Activated T-helper 1 cell treated with anti-CD3 and anti-CD28 coated beads, Interleukin-12 subunit alpha, Interleukin-12 subunit beta, Interleukin-2, Interleukin-4 antibody, amounts not matched to agents 30 ng/mL and 10 ng/mL and 1 ng/mL, durations not matched to agents 14 hours and 24 hours and 36 hours (primary cell): ENCODE measurements at places on chromosomes 3 and 15. TPM values are rescaled to one million over a fixed set of nuclear protein-coding genes. Genes with fewer than 3 reads are reported as not detected.

NR2C2 gene
- 50.7 and 52.7 TPM in 2 replicates for total RNA-seq

ECT2 gene
- total RNA-seq, result 34.5 and 39.6 TPM in 2 replicates

DNA sequence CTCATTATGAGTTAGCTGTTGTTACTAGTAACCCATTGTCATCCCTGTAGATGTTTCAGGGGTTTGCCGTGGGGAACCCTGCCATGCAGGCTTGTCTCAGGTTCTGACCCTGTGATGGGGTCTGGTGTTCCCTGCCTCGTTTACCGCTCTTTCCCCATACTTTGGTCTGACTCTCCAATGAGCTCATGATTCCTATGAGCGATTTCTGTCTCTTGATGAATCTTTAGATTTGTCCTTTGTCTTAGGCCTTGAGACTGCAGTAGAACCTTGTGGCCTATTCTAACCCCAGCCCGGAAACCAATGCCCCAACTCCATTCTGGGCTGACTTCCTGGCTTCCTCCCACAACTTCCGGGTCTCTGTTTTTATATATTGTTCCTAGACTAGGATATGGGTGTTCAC lies 11.3 kb upstream of the IQGAP1 start:
- peak; percentile 65 for DNase-seq

DNA sequence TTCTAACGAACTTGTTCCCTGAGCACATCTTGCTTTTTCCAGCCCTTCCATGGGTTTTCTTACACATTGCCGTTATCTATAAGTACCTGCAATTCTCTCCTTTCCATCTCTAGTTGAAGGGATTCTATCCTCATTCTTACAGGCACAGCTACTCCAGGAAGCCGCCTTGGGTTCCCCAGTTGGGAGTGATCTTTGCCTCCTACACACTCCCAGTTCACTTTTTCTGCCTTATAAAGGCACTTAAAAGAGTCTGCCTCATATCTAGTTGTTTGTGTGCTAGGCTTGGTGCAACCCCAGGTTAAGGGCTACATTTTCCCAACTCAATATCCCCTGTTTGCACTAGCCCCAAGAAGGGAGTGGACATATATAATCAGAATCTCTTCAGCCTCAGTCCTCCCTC lies 44.0 kb upstream of the IREB2 start:
- no peak for DNase-seq

CCR9 gene
- not detected in 2 replicates for total RNA-seq

DNA sequence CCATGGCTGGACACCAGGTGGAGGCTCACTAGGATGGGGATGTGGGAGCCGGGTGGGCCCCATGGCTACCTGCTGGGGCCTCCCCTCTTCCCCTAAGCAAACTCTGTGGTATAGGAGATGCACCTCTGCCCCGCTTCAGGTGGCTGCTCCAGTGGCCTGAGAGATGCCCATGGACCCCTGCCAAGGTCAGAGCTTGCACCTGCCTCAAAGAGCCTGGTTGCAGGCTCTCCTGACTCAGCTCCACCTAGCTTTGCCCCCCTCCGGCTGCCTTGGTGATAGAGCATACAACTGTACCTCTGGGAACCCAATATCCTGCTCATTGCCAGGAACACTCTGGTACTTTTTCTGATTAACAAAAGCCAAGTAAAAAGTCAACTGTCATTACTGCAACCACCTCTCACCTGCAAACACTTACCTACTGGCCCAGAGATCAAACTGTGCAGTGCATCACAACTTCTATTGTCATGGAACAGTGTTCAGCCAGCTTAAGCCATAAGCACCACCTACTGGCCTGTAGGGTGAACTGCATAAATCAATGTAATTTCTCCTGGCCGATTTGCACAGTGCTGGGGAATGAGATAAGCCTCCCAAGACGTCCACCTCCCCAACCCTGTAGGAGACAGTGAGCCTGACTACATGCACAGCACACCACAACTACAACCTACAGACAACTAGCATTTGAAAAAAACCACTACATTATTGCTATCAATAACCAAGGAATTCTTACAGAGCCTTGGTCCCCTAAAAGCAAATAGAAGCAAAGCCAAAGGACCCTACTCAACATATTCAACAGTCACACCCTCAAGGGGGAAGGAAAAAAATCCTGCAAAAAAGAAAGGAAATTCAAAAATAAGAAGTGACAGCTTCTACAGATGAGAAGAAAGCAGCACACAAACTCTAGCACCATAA lies 352.4 kb upstream of the ARHGEF26 start:
- DNase-seq, result peak; percentile 35

DNA sequence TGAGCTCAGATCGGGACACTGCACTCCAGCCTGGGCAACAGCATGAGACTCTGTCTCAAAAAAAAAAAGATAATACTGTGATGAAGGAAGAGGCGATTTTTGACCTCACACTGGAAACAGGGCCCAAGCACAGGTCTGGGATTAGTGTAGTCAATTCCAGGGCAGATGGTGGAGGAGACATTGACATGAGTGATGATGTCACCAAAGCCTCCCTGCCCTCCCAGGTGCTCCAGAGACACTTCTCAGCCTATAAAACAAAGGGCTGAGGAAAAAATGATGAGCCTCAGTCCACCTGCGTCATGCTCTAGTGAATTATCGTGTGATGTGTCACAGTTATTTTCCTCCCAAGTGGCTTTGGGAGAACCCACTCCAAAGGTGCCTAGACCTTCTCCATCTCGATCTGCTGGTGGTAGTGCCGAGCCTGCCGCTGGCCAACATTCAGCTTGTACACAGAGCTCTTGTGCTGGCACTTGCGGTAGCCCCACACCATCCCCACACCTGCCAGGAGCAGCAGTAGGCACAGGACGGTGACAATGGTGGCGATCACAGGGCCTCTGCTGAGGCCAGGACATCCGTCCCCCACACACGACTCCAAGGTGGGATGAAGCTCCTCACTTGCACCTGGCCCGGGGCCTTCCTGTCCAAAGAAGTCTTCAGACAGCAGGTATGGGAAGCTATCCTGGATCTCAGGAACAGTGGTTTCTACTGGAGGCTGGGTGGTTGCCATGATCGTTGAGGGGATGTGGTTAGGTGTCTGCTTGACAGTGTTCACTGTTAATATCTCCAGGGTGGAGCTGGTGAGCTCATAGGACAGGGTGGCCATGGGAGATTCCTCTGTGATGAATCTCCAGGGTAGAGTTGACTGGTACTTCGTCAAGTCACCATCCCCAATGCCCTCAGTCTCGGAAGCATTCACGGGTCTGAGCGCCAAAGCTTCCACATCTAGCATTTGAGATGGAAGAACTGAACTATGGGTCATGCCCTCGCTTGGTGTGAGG lies 38.8 kb downstream of the CRTAP start:
- DNase-seq, result no peak

IDH2 gene
- total RNA-seq, result 94.1 and 96.3 TPM in 2 replicates

- no peak for DNase-seq
Measured at GRCh38 chr15:32981536-32981935, 213.0 kb downstream of the FMN1 start.

GRCh38 chr3:108342837-108343486 lies 46.6 kb downstream of the HHLA2 start:
- no peak for DNase-seq

ADAMTSL3 gene
- total RNA-seq, result not detected in 2 replicates

GALK2 gene
- total RNA-seq, result 22.3 and 23.5 TPM in 2 replicates

DNA sequence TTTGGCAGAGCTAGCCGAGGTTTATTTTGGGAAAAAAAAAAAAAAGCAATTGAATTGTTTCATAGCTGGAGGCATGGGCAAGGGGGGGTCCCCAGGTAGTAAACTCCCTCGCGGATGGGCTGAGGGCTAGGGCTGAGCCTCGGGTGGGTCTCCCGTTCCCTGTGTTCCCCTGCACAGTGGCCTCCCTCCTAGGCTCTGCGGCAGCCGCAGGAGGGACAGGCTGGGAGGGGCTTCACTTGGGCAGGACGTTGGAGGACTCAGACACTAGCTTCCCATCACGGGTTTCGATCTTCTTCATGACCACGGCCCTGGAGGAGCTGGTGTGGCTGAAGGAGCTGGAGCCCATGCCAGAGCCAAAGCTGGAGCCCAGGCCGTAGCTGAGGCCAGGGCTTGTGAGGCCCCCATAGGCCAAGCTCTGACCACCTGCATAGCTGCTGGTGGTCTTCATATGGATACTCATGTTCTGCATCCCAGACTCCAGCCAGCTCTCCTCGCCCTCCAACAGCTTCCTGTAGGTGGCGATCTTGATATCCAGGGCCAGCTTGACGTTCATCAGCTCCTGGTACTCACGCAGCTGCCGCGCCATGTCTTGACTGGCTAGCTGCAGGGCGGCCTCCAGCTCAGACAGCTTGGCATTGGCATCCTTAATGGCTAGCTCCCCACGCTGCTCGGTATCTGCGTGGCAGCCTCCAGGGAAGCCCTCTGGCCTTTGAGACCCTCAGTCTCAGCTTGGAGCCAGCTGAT lies 64.0 kb upstream of the CDAN1 start:
- DNase-seq, result no peak

- DNase-seq, result no peak
Measured at GRCh38 chr3:154194877-154195276, 73.7 kb downstream of the ARHGEF26 start.

DNA sequence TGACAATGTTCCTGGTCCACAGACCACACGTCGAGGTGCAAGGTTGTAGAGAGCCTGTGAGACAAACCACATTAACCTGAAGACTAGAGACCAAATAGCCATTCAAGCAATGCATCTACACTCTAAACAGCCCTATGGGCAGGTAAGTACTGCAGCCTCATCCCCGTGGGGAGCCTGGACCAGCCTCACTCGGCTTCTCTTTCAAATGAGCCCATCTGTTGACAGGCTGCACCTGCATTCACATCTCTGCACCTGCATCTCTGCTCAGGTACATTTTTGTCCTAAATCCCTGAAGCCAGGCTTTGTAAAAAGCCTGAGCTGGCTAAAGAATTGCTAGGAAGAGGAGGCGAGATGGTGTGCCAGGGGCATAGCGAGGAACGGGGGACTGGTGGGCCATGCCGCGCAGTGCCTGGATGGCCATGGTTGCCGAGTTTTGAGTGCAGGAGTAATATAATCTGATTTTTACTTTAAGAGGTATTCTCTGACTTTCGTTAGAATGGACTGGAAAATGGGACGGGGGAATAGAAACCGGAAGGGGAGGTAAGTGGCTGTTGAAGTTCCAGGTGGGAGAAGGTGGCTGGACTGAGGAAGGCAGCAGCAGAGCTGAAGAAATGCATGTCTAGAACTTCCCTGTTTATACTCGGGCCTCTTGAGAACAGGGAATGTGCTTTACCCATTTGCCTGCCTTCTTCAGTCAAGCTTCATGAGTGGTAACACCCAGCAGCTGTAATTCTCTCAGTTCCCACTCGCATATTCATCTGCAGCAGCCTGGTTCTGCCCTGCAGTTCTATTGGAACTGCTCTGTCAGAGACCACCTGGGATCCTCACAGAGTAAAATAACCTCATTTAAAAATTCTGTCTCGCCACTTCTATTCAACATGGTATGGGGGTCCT lies 226.4 kb downstream of the OPA1 start:
- DNase-seq, result no peak

- DNase-seq, result no peak
Measured at GRCh38 chr15:101115786-101116680, 135.8 kb downstream of the CHSY1 start.

ADAMTS17 gene
- 0.83 and 1.3 TPM in 2 replicates for total RNA-seq

GRCh38 chr3:12316253-12316652 lies 27.4 kb downstream of the PPARG start:
- DNase-seq, result no peak

DNA sequence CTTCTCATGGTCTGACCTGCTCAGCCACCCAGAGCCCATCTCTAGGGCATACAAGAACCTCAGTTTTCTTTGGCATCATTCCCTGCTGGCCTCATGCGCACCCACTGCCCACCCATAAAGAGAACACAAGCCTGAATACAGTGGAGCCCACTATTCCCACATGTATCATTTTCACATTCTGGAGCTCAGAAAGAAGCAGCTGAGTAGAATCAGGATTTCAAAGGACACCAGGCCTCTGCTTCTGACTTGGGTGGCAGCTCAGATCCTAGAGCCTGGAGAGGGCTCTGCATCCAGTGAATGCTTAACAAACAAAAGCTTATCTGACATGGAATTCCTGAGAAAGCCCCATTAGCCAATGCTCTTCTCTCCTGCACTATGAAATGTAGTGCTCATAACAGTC lies 34.7 kb downstream of the RBP2 start:
- DNase-seq, result no peak

DNA sequence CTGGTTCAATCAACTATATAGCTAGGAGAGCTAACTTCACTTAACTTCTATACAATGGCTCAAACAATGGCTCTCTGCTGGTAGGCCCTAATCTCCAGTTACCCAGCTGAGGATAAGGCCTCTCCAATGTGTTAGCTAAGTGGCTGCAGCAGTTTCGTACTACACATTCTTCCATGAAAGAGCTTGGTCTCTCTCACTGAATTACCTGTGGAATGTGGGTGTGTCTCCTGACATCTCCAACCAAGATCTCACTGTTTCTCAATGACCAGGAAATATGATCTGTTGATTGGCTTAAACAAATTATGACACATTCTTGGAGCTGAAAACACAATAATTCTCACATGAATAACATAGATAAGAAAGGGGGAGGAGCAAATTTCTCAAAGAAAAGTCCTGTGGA lies 169.8 kb upstream of the ROBO1 start:
- no peak for DNase-seq

OIP5 gene
- 15.6 and 17.6 TPM in 2 replicates for total RNA-seq

MST1R gene
- total RNA-seq, result 1.6 and 2.5 TPM in 2 replicates
